ENCODE measurements at places on chromosomes 13 and 19.

DNA sequence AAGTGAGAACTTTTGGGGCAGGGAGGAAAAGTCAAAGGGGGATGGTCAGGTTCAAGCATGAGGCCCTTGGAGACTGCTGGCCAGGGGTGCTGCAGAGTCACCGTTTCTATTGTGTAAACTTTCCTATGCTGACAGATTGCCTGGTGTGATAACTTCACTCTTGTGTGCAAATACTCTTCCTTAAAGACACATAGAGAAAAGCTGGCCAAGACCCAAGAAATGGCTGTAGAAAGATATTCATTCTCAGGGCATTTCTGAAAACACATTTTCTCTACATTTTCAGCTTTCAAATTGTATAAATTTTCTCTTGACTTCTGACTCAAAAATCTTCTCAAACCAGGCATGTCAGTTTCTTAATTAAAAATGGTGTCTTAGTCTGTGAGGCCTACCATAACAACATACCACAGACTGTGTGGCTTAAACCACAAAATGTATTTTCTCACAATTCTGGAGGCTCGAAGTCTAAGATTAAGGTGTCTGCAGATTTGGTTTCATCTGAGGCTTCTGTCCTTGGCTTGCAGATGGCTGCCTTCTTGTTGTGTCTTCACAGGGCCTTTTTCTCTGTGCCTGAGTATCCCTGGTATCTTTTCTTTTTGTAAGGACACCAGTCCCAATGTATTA is 304.5 kb downstream of the KCNRG start:
- DNase-seq = peak; percentile 37

GRCh38 chr13:101634142-101634541 is 181.7 kb downstream of the ITGBL1 start:
- DNase-seq = no peak

- peak; percentile 63 for DNase-seq
Observed at GRCh38 chr19:55418185-55418584, 10.6 kb upstream of the UBE2S start.

DNA sequence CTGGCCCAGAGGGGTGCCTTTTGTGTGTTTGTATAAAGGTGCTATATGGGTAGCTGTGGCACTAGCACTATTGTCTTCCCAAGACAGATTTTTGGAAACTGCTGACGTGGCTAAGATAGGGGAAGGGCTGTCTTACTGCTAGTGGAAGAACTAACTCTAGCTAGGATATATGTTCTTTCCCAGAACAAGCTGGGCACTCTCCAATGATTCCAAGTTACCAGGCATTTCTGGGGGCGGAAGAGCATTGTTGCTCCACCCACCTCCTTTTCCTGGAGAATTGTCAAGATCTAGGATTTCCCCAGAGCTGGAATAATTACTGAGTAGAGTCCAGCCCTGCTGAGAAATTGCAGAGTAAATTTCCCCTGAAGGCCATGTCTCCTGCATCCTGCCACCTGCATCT is 408.3 kb downstream of the KLF5 start:
- no peak for DNase-seq

DNA sequence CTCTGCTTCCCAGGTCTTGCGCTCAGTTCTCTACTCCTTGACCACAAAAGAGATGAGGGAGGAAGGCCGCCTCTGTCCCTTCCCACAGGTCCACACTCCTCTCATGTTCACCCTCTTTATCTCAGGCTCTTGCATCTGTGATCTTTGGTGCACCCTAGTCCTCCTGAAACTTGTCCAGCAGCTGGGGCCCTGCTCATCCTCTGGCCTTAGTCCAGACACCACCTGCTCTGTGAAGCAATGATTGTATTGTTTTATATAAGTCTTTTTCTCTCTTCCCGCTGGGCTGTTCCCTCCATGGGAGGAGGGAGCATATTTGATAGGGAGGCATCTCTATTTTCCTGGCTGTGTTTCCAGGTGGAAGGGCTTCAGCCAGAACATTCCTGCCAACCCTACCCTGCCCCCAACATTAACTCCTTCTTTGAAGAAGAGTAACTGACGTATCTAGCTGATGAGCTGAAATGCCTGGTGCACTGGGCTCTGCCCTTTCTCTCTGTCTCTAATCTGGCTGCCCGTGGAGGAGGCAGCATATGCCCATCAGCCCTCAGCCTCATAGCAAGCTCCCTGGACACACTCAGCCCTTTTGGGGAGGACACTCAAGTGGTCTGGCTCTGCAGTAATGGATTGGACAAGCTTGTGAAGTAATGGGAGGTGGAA is 38.2 kb upstream of the SIAH3 start:
- no peak for DNase-seq

- no peak for DNase-seq
Observed at GRCh38 chr13:50921706-50922105, 12.1 kb downstream of the RNASEH2B start.

DNA sequence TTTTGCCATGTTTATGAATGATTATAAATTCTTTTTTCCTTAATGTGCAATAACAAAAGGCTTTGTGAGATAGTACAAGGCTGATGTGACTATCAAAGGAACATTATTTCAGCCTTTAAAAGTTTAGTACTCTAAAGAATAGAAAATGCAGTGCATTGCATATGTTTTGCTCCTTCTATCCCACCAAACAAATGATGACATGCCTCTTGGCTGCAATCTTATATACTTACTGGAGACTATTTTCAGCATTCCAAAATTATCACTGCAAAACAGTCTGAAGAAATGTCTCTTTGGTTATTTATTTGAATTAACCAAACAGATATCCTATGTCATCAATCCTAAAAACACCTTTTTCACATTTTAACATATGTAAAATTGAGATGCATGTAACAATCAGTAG is 776.5 kb upstream of the SPRY2 start:
- no peak for DNase-seq

Measured in CD4-positive, alpha-beta T cell treated with Interleukin-2 at 100 ng/mL for 4 hours (primary cell).